Breast epithelium (tissue), 4 donors: ENCODE measurements at places on chromosomes 7 and 10. TPM values are rescaled to one million over a fixed set of nuclear protein-coding genes. Genes with fewer than 3 reads are reported as not detected.

- H3K36me3 ChIP-seq = no peaks in the 10 kb centered on the region
- H3K27ac ChIP-seq = no peak overlapping the region
- no peak for DNase-seq
- H3K4me1 ChIP-seq = no peaks in the 10 kb centered on the region
- no peak overlapping the region for H3K4me3 ChIP-seq
Measured at GRCh38 chr10:2962194-2962593, 105.2 kb upstream of the PFKP start.

DNA sequence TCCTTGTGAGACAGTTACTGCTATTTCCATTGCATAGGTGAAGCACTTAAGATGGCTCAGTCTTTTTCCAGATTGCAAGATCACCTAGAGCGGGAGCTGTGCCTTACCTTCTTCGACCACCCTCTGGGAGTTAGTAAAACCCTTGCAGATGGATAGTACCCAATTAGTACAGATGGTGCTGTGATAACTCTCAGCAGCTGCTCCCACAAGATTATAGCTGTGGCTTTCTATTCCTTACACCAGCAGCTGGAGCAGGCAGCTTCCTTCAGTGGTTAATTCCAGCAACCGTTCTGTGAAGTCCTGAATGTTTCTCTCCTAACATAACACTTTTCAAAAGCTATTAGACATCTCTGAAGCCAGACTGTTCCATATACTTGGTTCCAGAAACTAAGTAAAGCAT lies 796.8 kb downstream of the XPNPEP1 start:
- no peaks in the 10 kb centered on the region for H3K36me3 ChIP-seq
- DNase-seq = no peak
- no peak overlapping the region for H3K27ac ChIP-seq
- no peaks in the 10 kb centered on the region for H3K4me1 ChIP-seq

- no peaks in the 10 kb centered on the region for H3K36me3 ChIP-seq
- peaks cover 2% of the 10 kb centered on the region for H3K27me3 ChIP-seq
- no peak overlapping the region for H3K4me3 ChIP-seq
- DNase-seq = no peak
- H3K4me1 ChIP-seq = no peaks in the 10 kb centered on the region
- H3K27ac ChIP-seq = no peak overlapping the region
Measured at GRCh38 chr10:118605694-118606093, 10.2 kb upstream of the PRLHR start.

- H3K27me3 ChIP-seq = no peaks in the 10 kb centered on the region
- H3K27ac ChIP-seq = no peak overlapping the region
- no peak for DNase-seq
- no peak overlapping the region for H3K4me3 ChIP-seq
- H3K4me1 ChIP-seq = no peaks in the 10 kb centered on the region
Measured at GRCh38 chr10:32408690-32409089, 37.2 kb upstream of the CCDC7 start.

GRCh38 chr7:69364813-69365643 lies 233.2 kb upstream of the AUTS2 start:
- H3K36me3 ChIP-seq = no peaks in the 10 kb centered on the region
- no peak overlapping the region for H3K27ac ChIP-seq
- H3K4me3 ChIP-seq = peak overlapping the region; percentile 49
- H3K4me1 ChIP-seq = no peaks in the 10 kb centered on the region
- no peaks in the 10 kb centered on the region for H3K27me3 ChIP-seq

- DNase-seq = peak; percentile 49
- H3K36me3 ChIP-seq = no peaks in the 10 kb centered on the region
- H3K27ac ChIP-seq = peak overlapping the region; percentile 48
- H3K27me3 ChIP-seq = no peaks in the 10 kb centered on the region
- H3K4me3 ChIP-seq = no peak overlapping the region
Measured at GRCh38 chr7:30846378-30846777, 65.3 kb upstream of the AQP1 start.

- no peaks in the 10 kb centered on the region for H3K4me1 ChIP-seq
- no peak overlapping the region for H3K4me3 ChIP-seq
- no peaks in the 10 kb centered on the region for H3K36me3 ChIP-seq
- DNase-seq = no peak
- no peaks in the 10 kb centered on the region for H3K27me3 ChIP-seq
Measured at GRCh38 chr7:74134117-74134620, 40.0 kb upstream of the EIF4H start.

- no peaks in the 10 kb centered on the region for H3K27me3 ChIP-seq
- no peak overlapping the region for H3K4me3 ChIP-seq
- H3K27ac ChIP-seq = no peak overlapping the region
- DNase-seq = no peak
- H3K4me1 ChIP-seq = peaks cover 3% of the 10 kb centered on the region
Measured at GRCh38 chr10:113086282-113086681, 136.2 kb downstream of the TCF7L2 start.

- H3K27ac ChIP-seq = no peak overlapping the region
- H3K36me3 ChIP-seq = peaks cover 7% of the 10 kb centered on the region
- DNase-seq = no peak
- no peaks in the 10 kb centered on the region for H3K4me1 ChIP-seq
- no peak overlapping the region for H3K4me3 ChIP-seq
Measured at GRCh38 chr10:68346774-68347173, 14.0 kb upstream of the PBLD start.

GRCh38 chr10:4847561-4848355 lies 21.8 kb downstream of the AKR1E2 start:
- H3K4me1 ChIP-seq = no peaks in the 10 kb centered on the region
- H3K27me3 ChIP-seq = no peaks in the 10 kb centered on the region
- peak overlapping the region; percentile 45 for H3K27ac ChIP-seq
- DNase-seq = no peak
- no peak overlapping the region for H3K4me3 ChIP-seq

GRCh38 chr7:158274996-158275395 lies 312.6 kb downstream of the PTPRN2 start:
- no peak overlapping the region for H3K27ac ChIP-seq
- DNase-seq = peak; percentile 35
- no peaks in the 10 kb centered on the region for H3K36me3 ChIP-seq
- H3K4me1 ChIP-seq = no peaks in the 10 kb centered on the region
- no peaks in the 10 kb centered on the region for H3K27me3 ChIP-seq

DNA sequence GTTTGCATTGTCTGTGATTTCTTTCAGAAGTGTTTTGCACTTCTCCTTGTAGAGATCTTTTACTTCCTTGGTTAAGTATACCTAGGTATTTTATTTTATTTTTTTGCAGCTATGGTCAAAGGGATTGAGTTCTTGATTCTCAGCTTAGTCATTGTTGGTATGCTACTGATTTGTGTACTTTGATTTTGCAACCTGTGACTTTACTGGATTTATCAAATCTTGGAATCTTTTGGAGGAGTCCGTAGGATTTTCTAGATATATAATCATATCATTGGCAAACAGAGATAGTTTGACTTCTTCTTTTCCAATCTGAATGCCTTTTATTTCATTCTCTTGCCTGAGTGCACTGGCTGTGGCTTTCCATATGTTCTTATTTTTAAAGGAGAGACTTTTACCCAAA lies 41.9 kb downstream of the CCSER2 start:
- no peak overlapping the region for H3K27ac ChIP-seq
- H3K4me3 ChIP-seq = no peak overlapping the region
- no peak for DNase-seq
- H3K4me1 ChIP-seq = no peaks in the 10 kb centered on the region
- no peaks in the 10 kb centered on the region for H3K27me3 ChIP-seq
- no peaks in the 10 kb centered on the region for H3K36me3 ChIP-seq

GRCh38 chr10:10605551-10606081 lies 412.1 kb upstream of the CELF2 start:
- no peak overlapping the region for H3K4me3 ChIP-seq
- H3K27me3 ChIP-seq = no peaks in the 10 kb centered on the region
- no peaks in the 10 kb centered on the region for H3K4me1 ChIP-seq
- no peaks in the 10 kb centered on the region for H3K36me3 ChIP-seq
- H3K27ac ChIP-seq = peak overlapping the region; percentile 19
- no peak for DNase-seq

DNA sequence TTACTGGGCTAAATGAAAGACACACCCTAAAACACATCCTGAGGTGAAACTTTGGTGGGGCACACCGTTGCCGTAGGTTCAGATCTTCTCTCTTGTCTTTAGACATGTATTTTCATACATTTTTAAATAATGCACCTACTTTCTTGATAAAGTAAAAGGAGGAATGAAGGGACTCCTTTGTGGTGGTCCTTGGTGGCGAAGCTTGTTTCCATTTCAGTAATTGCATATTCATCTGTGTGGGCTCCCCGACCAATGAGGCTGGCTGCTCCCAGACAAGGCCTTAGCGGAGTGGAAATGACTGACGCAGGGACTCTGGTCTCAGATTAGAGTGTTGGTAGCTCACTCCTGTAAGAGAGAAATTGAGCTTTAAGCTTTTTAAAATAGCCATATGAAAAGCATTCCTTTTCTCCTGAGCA lies 815 bp downstream of the CCSER2 start:
- no peaks in the 10 kb centered on the region for H3K36me3 ChIP-seq
- H3K4me1 ChIP-seq = no peaks in the 10 kb centered on the region
- DNase-seq = no peak
- no peaks in the 10 kb centered on the region for H3K27me3 ChIP-seq

DNA sequence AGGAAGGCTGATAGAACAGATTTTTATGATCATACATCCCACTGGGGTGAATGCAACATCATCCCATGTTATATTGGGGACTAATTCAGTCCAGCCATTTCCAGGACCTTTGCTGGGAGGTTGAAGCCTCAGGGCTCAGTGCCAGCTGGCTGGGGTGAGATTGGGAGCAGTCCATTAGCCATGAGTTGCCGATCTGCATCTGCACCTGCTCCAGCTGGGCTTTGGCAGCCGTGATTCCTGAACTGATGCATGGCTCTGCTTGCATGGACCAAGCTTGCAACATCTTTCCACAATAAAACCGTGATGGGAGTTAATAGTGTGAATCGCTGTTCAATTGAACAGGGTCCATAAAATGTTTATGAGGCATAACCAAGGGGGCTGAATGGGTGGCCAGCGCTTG lies 346.9 kb downstream of the TYW1 start:
- no peaks in the 10 kb centered on the region for H3K27me3 ChIP-seq
- no peak overlapping the region for H3K27ac ChIP-seq
- no peak overlapping the region for H3K4me3 ChIP-seq
- H3K4me1 ChIP-seq = no peaks in the 10 kb centered on the region

GRCh38 chr10:109929501-109930219 lies 6.3 kb upstream of the XPNPEP1 start:
- peaks cover 1% of the 10 kb centered on the region for H3K4me1 ChIP-seq
- H3K36me3 ChIP-seq = no peaks in the 10 kb centered on the region
- H3K27ac ChIP-seq = no peak overlapping the region
- no peak for DNase-seq
- H3K27me3 ChIP-seq = no peaks in the 10 kb centered on the region
- no peak overlapping the region for H3K4me3 ChIP-seq

DNA sequence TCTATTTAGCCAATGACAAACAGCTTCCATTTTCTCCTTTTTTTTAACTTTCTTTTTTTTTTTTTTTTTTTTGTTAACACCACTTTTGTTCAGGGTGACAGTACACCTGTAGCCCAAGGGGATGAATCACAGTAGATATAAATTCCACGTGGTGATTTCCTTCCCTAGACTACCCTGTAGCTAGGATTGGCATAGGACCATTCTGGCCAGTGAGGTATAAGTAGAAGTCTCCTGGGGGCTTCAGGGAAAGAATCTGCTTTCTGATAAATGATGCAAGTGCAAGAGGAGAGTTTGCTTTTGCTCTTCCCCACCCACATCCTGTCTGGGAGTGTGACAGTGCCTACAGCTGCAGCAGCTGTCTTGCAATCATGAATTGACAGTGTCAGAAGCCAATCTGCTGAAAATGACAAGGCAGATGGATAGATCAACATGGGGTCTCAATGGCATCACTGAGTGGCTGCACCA lies 63.2 kb upstream of the TOMM7 start:
- no peak overlapping the region for H3K27ac ChIP-seq
- no peaks in the 10 kb centered on the region for H3K4me1 ChIP-seq
- no peak for DNase-seq
- no peaks in the 10 kb centered on the region for H3K36me3 ChIP-seq
- H3K27me3 ChIP-seq = no peaks in the 10 kb centered on the region

- DNase-seq = no peak
- no peak overlapping the region for H3K27ac ChIP-seq
- H3K4me1 ChIP-seq = no peaks in the 10 kb centered on the region
Measured at GRCh38 chr7:81908220-81908619, 138.4 kb upstream of the HGF start.

GRCh38 chr7:85262891-85263290 lies 76.0 kb upstream of the SEMA3D start:
- H3K27me3 ChIP-seq = no peaks in the 10 kb centered on the region
- no peak overlapping the region for H3K4me3 ChIP-seq
- H3K27ac ChIP-seq = no peak overlapping the region
- H3K4me1 ChIP-seq = no peaks in the 10 kb centered on the region
- no peak for DNase-seq
- H3K36me3 ChIP-seq = no peaks in the 10 kb centered on the region

- H3K27me3 ChIP-seq = no peaks in the 10 kb centered on the region
- no peaks in the 10 kb centered on the region for H3K36me3 ChIP-seq
- no peak for DNase-seq
- peak overlapping the region; percentile 17 for H3K4me3 ChIP-seq
- H3K27ac ChIP-seq = peak overlapping the region; percentile 39
- H3K4me1 ChIP-seq = no peaks in the 10 kb centered on the region
Measured at GRCh38 chr7:15560968-15561367, 847 bp downstream of the AGMO start.

DNA sequence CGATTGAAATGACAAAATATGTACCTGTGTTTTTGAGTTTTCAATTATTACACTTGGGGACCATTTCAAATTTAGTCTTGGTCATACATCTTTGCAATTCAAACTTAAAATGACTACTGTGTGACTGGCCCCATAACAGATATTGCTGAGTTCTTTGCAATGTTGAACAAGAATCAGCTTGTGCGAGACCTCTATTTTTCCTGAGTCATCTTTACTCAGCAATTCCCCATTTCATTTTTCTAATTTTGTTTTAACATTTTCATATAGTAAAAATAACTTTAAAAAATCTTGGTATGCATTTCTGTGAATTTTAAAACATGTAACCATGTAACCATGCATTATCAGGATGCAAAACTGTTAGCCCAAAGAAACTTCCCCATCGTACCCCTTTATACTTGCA lies 678.1 kb downstream of the ANKRD7 start:
- DNase-seq = no peak
- H3K27me3 ChIP-seq = no peaks in the 10 kb centered on the region
- H3K4me3 ChIP-seq = no peak overlapping the region
- H3K36me3 ChIP-seq = no peaks in the 10 kb centered on the region
- no peaks in the 10 kb centered on the region for H3K4me1 ChIP-seq

The C10orf62 gene
- total RNA-seq = 0.33 TPM

The DNAH11 gene
- 2.2 TPM for total RNA-seq

The PPP1R9A gene
- 19.3 TPM for total RNA-seq

The DLG5 gene
- 138 TPM for total RNA-seq

The DENND2A gene
- total RNA-seq = 13.1 TPM

The HOXA6 gene
- total RNA-seq = 9.0 TPM

The TMEM213 gene
- 2.3 TPM for total RNA-seq

The NPSR1 gene
- total RNA-seq = not detected

The FFAR4 gene
- 2.9 TPM for total RNA-seq

The SUN3 gene
- total RNA-seq = not detected

The MKX gene
- total RNA-seq = 1.8 TPM

The EEPD1 gene
- 10.5 TPM for total RNA-seq

The LRRC18 gene
- total RNA-seq = not detected

The AEBP1 gene
- total RNA-seq = 300 TPM

The PODXL gene
- 20.3 TPM for total RNA-seq

The TEX47 gene
- total RNA-seq = not detected
